ENCODE measurements at places on chromosomes 12 and 14. TPM values are rescaled to one million over a fixed set of nuclear protein-coding genes. Genes with fewer than 3 reads are reported as not detected.

DNA sequence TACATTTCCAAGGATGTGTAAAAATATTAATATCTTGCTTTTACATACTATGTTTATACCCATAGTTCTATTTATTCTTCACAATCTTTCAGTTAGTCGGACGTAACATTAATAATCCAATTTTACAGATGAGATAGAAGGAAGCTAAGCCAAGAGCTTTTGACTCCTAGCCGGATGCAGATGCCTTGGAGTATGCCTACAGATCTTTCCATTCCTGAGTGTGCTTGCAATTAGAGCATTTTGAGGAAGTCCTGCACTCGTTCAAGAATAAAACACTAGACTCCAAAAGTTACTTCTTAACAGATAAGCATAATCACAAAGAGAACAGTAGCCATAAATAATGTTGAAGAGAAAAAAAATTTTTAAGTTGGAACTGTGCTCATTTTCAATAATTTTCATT, 337.6 kb upstream of the CLEC14A start:
- no peak for DNase-seq

- DNase-seq, result no peak
These were observed 467.8 kb downstream of the LRIG3 start for GRCh38 chr12:58452546-58452945.

- no peak for DNase-seq
These were observed 19.5 kb downstream of the CCDC91 start for GRCh38 chr12:28209782-28210181.

The CCDC177 gene
- polyA plus RNA-seq, result not detected

The TAS2R14 gene
- not detected for polyA plus RNA-seq

The LAG3 gene
- 1.3 TPM for polyA plus RNA-seq

Data from immature natural killer cell (primary cell).